ENCODE measurements at places on chromosomes 7 and 10.
A peak's percentile ranks its signal among the peaks of the same experiment; 100 is the strongest.

DNA sequence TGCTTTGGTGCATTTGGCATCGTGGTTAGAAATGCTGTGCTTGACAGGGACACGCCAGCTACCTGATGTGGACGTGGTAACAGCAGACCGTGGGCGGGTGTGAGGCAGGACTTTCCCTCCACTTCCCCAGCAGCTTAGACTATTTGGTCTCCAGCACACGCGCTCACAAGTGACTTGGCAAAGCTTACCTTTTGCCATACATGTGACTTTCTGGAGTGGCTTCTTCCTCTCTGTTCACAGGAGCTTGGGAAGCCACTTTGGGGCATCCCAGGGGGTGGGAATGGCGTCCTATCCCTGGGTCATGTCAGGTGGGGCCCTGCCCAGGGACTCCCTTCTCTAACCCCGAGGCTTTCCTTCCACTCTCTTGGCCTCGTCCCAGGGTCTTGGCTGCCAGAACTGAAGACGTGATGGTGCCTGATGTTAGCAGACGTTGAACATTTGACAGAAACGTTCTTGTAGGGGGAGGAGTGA, 228.7 kb upstream of the KLF6 start:
- DNase-seq: no peak

GRCh38 chr7:40213856-40214255, 79.1 kb downstream of the SUGCT start:
- no peak for DNase-seq

DNA sequence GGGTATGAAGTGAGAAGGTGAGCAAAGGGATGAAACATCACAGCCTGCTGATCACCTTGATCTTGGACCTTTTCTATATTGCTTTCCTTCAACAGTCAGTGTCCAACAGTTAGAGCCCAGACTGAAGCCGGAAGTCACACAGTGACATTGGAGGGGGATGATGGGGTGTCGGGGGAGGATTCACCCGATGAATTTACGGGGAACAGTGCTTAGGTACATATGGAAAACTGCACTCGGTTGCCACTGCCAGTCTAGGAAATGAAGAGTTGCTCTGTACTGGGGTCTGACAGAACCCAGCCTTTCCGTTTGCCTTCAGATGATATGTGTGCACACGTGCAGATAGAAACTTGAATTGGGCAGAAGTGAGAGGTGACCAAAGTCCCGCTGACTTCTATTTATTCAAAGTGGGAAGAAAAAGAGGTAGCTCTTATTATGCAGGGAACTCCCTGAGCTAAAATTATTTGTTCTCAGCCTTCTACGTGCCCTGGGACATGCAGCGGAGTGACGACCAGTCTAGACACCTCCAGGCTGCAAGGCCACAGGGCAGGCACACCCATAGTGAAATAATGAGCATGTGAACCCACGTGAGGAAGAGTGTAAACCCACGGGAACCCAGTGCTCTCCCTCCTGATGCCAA, 107.2 kb upstream of the INHBA start:
- no peak for DNase-seq

- peak; percentile 93 for DNase-seq
Observed at GRCh38 chr7:118183786-118184564, at the start of gene LSM8. Gene LSM8, plus strand, starts transcription at chr7:118184164. Its CDS starts 60 bp downstream, at chr7:118184224.

DNA sequence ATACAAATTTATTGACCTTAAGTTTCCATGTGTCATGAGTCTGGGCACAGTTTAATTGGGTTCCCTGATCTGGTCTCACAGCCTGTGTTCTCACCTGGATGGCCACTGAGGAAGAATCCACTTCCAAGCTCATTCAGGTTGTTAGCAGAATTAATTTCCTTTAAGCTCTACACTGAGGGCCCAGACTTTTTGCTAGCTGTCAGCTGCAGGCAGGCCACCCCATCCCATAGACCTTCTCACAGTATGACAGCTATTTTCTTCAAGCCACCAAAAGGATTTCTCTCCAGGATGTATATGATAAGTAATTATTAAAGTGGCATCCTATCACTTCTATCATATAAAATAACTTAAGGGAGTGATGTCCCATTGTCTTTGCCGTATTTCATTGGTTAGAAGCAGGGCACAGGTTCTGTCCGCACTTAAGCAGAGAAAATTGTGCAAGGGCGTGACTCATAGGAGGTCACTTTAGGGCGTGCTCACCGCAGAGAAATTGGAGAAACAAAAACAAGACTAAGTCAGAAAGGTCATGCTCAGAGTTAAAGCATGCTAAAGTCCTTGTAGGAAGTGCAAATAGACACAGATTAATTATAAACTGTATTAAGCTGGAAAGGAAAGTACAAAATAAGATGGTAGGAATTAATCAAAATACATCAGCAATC, 109.9 kb downstream of the AHR start:
- peak; percentile 29 for DNase-seq

GRCh38 chr10:43785252-43785651, 136.6 kb upstream of the ZNF32 start:
- no peak for DNase-seq

GRCh38 chr7:100946111-100946510, 3.2 kb upstream of the MUC3A start:
- DNase-seq: no peak

DNA sequence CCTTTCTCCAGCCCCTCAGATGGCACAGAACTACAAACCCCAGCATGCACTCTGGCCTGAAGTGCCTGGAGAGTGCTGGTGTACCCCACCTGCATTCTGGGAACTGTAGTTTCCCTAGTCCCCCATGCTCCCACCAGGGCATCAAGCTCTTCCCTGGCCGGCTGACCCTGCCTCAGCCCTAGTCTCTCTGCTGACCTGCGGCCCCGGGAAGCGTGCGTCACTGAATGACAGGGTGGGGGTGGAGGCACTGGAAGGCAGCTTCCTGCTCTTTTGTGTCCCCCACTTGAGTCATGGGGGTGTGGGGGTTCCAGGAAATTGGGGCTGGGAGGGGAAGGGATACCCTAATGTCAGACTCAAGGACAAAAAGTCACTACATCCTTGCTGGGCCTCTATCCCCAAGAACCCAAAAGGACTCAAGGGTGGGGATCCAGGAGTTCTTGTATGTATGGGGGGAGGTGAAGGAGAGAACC, 2.1 kb downstream of the NOS3 start:
- no peak for DNase-seq

- DNase-seq: no peak
Observed at GRCh38 chr10:118459642-118460193, 117.6 kb upstream of the FAM204A start.

GRCh38 chr10:74799721-74800221, 26.6 kb upstream of the KAT6B start:
- DNase-seq: no peak

GRCh38 chr10:133101416-133101810, 13.7 kb downstream of the ADGRA1 start:
- DNase-seq: no peak

GRCh38 chr10:30197186-30197585, 137.8 kb upstream of the JCAD start:
- no peak for DNase-seq

- no peak for DNase-seq
Observed at GRCh38 chr10:24428410-24428782, 219.5 kb downstream of the KIAA1217 start.

DNA sequence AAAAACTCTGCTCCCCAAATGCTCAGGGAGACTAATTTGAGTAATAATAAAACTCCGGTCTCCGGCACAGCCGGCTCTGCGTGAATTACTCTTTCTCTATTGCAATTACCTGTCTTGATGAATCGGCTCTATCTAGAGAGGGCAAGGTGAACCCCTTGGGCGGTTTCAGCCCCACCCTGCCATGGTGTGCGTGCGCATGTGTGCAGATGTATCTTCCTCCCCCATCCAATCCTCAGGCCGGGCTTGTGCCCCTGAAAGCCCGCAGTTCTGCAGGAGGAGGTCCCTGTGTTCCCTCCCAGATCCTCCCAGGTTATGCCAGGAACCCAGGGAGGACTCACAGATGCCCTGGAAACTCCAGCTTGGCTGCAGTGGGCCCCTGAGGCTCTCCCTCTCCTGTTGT, 48.3 kb upstream of the MYL10 start:
- no peak for DNase-seq

DNA sequence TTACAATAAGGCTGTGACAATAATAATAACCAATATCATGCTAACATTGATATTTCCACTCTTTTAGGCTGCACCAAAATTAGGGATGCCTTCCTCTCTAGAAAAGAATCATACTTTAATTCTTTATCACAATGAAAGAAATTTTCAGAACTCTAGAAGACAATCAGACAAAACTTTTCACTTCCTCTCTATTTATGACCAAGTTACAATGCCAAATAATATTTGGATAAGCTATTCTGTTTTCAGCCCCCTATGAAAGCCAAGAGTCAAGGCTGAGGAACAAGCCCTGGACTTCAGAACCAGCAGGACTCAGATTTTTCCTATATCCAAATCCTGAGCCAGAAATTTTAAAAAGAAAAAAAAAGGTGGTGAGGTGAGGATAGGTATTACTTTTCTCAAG, 4.6 kb downstream of the HYCC1 start:
- DNase-seq: no peak
